ENCODE measurements at places on chromosomes 4 and X.

DNA sequence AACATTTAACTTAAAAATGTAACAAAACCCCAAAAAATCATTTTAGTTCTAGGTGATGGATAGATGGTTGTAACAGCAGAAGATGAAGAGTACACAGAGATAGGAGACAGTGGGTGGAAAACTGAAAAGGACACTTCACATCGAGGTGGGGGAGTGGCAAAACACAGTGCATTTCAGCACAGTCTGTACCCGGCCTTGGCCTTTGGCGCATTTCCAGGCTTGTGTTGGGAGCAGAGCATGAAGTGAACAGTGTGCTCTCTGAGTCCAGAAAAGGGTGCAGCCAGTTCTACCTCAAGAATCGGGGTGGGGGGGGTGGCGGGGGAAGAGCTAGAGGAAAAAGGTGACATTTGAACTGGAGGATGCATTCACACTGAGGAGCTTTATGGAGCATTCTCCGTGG lies 4.3 kb downstream of the TSPYL2 start:
- DNase-seq, result no peak

- DNase-seq, result no peak
Measured at GRCh38 chr4:4770610-4771009, 88.9 kb upstream of the MSX1 start.

DNA sequence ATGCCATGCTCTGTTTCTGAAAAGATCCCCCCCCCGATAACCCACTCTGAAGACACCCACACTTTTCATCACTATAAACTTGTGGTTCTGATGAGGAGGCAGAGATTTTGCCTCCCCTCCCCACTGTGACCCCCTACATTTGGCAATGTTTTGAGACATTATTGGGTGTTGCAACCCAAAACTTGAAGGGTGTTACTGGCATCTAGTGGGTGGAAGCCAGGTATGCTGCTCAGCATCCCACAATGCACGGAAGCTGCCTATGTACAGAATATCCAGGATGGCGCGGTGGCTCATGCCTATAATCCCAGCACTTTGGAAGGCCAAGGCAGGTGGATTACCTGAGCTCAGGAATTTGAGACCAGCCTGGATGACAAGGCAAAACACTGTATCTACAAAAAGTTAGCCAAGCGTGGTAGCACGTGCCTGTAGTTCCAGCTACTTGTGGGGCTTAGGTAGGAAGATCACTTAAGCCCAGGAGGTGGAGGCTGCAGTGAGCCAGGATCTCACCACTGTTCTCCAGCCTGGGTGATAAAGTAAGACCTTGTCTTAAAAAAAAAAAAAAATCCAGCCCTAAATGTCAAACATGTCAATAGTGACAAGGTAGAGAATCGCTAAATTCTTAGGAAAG lies 87.3 kb downstream of the SCD5 start:
- no peak for DNase-seq

- DNase-seq, result no peak
Measured at GRCh38 chr4:115841871-115842270, 728.5 kb upstream of the NDST4 start.

DNA sequence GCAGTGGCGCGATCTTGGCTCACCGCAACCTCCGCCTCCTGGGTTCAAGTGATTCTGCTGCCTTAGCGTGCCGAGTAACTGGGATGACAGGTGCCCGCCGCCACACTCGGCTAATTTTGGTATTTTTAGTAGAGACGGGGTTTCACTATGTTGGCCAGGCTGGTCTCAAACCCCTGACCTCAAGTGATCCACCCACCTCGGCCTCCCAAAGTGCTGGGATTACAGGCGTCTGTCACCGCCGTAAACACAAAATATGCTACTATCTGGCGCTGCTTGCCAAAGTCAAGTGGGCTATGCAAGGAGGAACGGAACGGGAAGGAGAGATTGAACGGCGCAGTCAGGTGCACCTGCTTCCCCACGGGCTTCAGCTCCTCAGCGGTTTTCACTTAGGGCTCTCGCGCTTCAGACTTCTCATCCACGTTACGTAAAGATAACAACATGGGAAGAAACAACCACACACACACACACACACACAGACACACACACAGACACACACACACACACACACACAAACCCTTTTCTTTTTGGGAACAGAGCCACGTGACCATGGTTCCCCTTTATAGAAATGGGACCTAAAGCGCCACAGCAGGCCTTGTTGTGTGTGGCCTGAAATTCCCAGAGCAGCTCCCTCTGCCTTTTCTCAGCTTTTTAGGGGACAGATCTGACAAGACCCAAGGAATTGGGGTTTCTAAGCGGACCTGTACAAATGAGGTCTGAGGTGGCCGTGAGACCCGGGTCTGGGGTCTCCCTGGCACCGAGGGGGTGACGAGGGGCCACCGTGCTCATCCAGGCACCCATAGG lies 1.5 kb downstream of the P2RY8 start:
- DNase-seq, result no peak

DNA sequence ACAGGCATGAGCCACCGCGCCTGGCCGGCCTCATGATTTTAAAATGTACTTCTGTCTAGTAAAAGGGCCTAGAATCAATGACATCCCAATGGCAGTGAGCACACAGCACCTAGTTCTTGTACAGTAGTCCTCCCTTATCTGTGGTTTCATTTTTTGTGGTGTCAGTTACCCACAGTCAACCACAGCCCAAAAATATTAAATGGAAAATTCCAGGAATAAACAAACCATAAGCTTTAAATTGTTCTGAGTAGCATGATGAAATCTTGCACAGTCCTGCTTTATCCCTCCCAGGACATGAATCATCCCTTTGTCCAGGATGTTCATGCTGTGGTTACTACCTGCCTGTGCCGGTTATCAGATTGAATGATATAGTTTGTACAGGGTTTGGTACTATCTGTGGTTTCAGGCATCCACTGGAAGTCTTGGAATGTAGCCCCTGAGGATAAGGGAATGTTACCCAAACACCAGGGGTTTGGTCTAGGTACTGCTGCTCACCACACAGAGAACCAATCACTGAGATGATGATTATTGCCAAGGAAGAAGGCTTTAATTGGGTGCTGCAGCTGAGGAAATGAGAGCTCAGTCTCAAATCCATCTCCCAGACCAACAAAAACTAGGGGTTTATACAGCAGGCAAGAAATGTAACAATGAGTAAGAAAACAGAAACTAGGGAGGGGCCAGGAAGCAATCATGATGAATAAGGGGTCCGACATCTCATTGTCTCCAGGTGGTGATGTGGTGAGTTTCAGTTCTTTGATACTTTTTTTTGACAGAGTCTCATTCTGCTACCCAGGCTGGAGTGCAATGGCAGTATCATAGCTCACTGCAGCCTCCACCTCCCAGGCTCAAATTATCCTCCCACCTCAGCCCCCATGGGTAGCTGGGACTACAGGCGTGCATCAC lies 16.2 kb upstream of the FHL1 start:
- no peak for DNase-seq

DNA sequence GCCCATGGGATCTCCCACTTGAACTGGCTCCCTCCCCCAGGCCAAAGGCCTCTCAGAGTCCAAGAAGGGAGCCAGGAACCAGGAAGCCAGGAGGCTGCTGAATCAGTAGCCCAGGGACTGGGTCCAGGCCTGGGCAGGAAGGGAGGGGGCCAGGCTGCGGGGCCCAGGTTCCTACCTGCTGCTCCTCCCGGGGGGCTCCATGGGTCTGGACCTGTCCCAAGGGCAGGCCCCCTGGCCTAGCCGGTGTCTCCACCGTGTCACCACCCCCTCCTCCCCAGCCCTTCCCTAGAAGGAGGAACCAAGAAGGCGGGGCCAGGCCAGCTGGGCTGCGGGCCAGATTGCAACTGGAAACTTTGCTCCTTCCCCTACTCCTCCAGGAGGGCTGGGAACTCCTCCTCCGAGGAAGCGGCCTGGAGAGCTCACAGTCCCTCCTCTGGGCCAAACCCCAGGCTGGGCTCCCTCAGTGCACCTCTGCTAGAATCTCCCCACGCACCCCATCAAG lies at the start of gene IQSEC2:
Gene IQSEC2, minus strand, starts transcription at position 264 of the 502 bp plus-strand sequence.
- no peak for DNase-seq

- no peak for DNase-seq
Measured at GRCh38 chrX:69210581-69210980, 45.3 kb upstream of the PJA1 start.

- peak; percentile 4 for DNase-seq
Measured at GRCh38 chrX:42107495-42108488, 184.4 kb upstream of the CASK start.

DNA sequence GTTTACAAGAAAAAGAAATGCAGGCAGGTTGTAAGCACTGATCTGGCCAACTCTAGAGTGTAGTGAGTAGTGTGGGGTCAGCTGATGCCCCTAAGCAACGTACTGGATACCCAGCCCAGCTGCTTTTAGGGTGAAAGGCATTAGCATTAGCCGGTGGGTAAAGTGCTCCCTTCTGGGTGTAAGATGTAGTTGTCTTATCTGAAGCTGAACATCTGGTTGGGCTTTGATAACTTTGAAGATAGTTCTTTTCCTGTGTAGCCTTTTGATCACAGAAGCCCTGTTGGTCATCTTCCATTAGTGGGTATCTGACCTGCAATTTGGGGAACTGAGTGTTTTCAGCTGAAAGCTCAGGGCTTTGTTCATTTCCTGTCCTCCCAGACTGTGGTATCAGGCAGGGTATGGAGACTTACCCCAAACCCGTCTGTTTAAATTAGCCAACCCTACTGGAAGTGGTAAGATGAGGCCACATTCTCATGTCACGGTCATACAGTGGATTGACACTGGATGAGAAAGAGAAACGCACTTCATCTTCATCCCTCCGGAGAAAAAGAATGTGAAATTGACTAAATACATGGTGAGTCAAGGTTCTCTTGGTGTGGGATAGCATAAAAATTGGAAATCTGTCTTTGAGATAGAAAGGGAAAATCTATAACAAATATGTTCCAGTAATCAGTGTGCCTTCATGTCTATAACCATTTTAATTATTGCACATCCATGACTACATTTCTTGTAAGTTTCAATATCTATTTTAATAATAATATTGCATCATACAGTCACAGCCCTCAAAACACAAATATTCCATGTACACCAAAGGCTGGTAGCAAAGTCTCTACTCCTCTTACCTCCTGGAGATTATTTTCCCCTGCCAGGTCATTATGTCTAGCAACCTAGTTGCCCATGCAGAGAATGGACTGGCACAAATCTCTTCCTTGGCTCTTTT lies 8.7 kb downstream of the RHOH start:
- DNase-seq, result no peak

DNA sequence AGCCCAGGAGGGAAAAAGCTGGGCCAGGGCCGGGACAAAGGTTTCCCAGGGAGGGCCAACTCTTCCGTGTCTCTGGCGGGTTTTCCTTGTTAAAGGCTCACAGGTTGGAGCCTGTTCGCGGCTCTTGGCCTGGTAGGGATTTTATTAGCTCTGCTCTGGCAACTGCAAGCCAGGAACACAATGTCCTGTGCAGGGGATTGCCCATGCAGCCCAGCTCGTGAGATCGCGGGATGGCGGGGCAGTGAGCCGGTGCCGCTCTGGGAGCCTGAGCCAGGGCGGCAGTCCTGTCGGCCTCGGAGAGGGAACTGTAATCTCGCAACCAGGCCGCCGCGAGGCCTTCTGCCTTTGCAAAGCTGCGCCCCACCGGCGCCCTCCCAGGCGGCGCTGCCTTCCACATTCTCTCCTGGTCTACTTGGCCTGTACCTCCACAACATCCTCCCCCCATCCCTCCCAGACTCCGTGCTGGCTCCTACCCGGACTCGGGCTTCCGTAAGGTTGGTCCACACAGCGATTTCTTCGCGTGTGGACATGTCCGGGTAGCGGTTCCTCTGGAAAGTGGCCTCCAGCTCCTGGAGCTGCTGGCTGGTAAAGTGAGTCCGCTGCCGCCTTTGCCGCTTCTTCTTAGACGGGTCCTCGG lies 2.1 kb downstream of the PITX2 start:
- DNase-seq, result no peak

GRCh38 chr4:88613417-88613875 lies 21.2 kb downstream of the HERC3 start:
- peak; percentile 14 for DNase-seq

GRCh38 chr4:176052744-176053143 lies 12.9 kb upstream of the WDR17 start:
- DNase-seq, result no peak

DNA sequence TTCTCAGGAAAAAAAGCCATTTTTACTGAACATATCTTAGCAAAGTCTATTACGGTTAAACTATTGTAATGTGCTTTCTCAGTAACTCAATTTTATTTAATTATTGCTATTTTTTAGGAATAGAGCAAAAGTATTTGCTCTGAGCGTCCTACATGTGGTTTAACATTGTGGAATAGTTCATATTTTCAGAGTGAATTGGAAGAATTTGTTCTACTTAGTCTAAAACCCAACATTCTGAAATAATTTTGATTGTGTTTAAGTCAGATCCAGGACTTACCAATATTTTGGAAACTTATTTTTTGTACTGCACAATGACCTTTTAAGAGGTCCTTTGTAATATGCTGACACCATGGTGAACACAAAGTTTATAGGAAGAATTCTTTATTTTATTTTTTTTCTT lies 27.2 kb downstream of the CXCL1 start:
- no peak for DNase-seq

DNA sequence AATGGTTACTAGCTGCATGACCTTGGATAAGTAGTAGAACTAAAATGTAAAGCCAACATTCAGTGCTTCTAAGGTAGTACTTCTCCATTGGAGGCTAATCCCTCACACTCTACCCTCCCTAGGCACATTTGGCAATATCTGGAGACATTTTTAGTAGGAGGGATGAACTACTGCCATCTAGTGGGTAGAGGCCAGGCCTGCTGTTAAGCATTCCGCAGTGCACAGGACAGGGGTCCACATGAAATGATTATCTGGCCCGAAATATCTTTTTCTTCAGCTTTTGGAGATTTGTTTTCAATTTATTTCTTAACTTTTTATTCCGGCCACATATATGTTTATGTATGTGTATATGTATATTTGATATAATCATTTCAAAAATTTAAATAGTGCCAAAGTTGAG lies 36.0 kb upstream of the SPANXC start:
- DNase-seq, result no peak

DNA sequence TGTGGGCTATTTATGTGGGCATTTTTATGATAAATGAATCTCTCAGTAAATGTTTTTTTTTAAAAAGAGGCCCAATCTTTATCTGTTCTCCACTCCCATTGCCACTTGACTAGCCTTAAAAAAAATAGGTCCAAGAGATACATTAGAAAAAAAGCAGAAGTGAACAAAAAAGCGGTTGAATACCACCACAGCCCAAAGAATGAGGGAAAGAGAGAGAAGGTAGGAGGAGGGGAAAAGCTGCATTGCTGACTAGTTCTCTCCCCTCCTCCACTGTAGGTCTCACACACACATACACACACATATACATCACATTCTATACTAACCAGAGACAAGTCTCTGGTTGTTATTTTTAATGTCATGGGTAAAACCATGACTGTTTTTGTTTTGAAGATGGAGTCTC lies 95.8 kb upstream of the IL13RA1 start:
- no peak for DNase-seq

GRCh38 chr4:128600410-128600809 lies 209.1 kb upstream of the JADE1 start:
- DNase-seq, result no peak

- no peak for DNase-seq
Measured at GRCh38 chr4:12791536-12791935, 692.6 kb downstream of the RAB28 start.

- DNase-seq, result no peak
Measured at GRCh38 chr4:100312615-100313350, 122.5 kb upstream of the DDIT4L start.

Measured in stimulated activated CD4-positive, alpha-beta T cell treated with anti-CD3 and anti-CD28 coated beads, Interleukin-2, amount 100 ng/mL, for 48 hours (primary cell).